ENCODE measurements at places on chromosomes 12 and 14.

DNA sequence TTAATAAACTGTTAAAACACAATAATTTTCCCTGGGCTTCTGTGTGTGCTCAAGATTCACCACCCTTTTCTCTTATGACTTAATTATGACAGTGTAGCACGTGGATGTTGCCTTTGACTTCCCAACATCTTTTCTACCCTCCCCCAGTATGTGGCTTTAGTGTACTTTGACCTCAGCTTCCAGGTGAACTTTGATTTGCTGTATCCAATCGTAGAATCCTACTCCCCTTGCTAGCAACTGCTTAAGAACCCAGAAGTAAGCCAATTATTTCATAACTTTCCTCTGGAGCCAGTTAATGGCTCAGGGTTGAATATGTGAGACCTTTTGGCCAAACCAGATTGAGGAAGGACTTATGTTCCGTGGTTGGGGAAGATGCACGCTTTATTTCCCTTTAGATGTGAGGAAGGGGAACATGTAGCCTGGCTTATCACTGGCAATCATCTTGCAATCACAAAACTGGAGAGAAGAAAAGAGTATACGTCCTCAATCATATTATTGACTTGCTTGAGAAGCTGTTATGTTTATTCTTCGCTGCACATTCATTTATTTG lies 259.6 kb upstream of the ATP2B1 start:
- no peak for DNase-seq

DNA sequence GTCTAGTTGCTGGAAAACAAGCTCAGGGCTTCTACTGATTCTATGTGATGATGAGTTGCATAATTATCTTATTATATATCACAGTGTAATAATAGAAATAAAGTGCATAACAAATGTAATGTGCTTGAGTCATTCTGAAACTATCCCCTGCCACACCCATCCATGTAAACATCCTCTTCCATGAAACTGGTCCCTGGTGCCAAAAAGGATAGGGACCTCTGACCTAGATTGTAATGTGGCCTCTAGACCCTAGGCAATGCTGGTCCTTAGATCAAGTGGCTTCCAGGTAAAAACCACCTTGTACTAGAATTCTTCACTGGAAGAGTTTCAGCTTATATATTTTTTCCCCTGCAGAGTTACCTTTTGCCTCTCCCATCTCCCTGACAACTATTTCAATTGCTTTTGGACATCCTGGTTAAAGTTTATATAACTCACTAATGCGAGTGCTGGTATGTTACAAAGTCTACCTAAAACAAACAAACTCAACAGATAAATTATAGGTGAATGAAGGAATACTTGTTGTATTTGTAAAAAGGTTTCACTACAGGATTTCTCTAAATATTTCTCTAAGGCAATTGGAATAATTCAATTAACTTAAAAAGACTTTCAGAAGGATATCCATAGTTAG lies 462.5 kb downstream of the NAV3 start:
- DNase-seq: no peak

DNA sequence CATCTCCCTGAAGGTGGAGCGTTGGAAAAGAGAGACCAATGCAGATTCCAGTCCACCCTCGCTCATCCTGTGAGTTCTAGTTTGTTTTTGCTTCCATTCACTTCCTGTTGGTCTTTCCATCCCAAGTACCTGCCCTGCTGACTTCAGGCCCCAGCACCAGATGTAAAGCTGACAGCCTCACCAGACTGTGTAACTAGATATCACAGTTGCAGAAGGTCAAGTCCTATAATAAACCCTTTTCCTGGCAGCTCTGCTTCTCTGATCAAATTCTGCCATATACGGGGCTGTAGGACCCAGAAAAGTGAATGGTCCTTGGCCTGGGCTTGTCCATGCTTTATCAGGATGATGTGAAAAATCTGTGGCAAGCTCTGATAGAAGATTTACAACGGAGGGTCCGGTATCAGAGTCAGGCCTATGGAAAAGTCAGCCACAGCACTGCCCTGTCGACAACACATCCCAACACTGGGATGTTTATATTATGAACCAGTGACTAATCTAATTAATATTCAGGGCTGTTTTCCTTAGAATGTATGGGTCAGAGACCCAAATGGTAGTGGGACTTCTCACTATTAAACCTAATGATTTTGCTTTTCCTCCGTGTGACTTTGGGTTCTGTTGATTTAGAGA lies 42.1 kb downstream of the CCDC175 start:
- no peak for DNase-seq

GRCh38 chr12:40015881-40016280 lies 90.0 kb downstream of the SLC2A13 start:
- DNase-seq: no peak

- no peak for DNase-seq
Measured at GRCh38 chr12:113241191-113242025, 20.1 kb downstream of the TPCN1 start.

- no peak for DNase-seq
Measured at GRCh38 chr12:71242511-71242910, 84.7 kb upstream of the TSPAN8 start.

DNA sequence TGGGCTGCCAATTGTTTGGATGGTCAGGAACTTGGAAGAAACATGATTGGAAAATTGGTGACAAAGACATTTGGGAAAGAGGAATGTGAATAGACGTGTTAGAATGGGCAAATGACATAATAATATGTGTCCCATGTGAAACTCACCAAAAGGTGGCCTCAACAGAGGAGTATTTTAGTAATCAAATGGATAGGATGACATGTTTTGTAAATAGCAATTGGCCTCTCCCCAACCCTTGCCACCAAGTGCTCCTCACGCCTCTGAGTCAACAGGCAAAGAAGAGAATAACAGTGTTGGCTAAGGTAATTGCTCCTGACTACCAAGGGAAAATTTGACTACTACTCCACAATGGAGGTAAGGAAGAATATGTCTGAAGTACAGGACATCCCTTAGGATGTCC lies 81.4 kb downstream of the ATXN7L3B start:
- DNase-seq: no peak

GRCh38 chr14:54039311-54039710 lies 82.7 kb upstream of the BMP4 start:
- no peak for DNase-seq

- DNase-seq: no peak
Measured at GRCh38 chr12:29610473-29611170, 113.1 kb upstream of the OVCH1 start.

- DNase-seq: no peak
Measured at GRCh38 chr14:91997492-91997891, 42.4 kb downstream of the TRIP11 start.

DNA sequence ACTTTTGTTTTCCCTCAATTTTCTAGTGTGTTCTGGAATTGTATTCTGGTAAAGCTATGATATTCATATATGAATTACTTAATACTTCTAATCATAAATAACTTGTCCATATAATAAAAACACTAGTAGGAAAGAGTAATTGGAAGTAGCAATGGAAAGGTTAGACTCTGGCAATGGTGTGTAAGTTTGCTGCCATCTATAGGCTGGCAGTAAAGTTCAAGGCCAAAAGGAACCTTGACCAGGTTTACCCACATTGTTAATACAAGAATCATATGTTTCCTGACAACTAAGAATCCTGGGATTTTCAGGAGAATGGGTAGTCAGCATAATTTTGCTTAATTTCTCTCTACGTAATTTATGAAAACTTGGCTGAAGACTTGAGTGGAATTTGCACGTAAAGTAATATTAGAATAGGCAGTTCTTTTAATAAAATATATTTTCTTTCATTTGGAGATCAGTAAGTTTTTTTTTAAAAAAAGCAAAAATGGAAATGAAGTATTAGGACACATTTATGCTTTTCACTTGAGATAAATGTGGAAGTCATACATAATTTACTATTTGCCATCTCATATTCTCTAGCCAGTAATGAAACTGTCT lies 926.7 kb downstream of the GALC start:
- no peak for DNase-seq

DNA sequence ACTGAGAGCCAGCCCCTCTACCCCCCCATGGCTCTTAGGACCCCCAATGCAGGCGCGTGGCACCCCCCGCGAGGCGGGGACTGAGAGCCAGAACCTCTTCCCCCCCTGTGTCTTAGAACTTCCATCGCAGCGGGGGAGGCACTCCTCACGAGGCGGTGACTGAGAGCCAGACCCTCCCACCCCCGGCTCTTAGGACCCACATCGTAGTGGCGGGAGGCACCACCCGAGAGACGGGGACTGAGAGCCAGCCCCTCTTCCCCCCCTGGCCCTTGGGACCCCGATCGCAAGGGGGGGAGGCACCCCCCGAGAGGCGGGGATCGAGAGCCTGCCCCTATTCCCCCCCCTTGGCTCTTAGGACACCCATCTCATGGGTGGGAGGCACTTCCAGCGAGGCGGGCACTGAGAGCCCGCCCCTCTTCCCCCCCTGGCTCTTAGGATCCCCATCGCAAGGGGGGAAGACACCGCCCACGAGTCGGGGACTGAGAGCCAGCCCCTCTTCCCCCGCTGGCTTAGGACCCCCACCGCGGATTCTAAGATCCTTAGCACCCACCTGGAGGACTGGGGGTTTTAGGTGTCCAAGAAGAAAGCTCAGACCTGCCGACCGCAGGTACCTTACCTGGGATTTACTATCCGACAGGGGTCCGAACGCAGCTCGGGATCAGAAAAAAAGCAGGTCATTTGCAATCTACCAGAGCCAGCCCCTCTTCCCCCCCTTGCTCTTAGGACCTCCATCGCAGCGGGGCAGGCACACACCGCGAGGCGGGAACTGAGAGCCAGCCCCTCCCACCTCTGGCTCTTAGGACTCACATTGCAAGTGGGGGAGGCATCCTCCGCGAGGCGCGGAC lies 44.9 kb downstream of the DDX11 start:
- peak; percentile 87 for DNase-seq

DNA sequence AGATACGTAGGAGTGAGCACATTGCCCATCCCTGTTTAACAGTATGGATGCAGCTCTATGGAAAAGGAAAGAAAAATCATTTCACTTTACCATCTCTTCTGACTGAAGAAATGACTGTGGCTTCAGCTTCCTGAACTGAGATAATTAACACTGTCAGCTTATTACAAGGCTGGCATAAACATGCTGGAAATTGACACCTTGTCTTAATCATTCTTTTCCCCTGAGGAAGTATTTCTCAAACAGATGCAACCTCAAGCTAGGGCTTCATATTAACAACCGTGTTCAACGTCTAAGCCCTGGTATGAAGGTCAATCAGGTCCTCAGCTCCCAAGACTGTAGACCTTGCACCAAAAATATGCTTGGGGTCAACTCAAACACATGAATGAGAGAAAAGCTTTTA lies 25.0 kb downstream of the RERG start:
- no peak for DNase-seq

DNA sequence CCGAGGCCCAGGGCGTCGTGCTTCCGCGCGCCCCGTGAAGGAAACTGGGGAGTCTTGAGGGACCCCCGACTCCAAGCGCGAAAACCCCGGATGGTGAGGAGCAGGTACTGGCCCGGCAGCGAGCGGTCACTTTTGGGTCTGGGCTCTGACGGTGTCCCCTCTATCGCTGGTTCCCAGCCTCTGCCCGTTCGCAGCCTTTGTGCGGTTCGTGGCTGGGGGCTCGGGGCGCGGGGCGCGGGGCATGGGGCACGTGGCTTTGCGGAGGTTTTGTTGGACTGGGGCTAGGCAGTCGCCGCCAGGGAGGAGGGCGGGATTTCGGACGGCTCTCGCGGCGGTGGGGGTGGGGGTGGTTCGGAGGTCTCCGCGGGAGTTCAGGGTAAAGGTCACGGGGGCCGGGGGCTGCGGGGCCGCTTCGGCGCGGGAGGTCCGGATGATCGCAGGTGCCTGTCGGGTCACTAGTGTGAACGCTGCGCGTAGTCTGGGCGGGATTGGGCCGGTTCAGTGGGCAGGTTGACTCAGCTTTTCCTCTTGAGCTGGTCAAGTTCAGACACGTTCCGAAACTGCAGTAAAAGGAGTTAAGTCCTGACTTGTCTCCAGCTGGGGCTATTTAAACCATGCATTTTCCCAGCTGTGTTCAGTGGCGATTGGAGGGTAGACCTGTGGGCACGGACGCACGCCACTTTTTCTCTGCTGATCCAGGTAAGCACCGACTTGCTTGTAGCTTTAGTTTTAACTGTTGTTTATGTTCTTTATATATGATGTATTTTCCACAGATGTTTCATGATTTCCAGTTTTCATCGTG lies 612 bp downstream of the MDM2 start:
- peak; percentile 93 for DNase-seq

GRCh38 chr12:89947437-89948270 lies 239.0 kb upstream of the ATP2B1 start:
- no peak for DNase-seq

- no peak for DNase-seq
Measured at GRCh38 chr12:53777936-53778644, 26.3 kb upstream of the CISTR start.

DNA sequence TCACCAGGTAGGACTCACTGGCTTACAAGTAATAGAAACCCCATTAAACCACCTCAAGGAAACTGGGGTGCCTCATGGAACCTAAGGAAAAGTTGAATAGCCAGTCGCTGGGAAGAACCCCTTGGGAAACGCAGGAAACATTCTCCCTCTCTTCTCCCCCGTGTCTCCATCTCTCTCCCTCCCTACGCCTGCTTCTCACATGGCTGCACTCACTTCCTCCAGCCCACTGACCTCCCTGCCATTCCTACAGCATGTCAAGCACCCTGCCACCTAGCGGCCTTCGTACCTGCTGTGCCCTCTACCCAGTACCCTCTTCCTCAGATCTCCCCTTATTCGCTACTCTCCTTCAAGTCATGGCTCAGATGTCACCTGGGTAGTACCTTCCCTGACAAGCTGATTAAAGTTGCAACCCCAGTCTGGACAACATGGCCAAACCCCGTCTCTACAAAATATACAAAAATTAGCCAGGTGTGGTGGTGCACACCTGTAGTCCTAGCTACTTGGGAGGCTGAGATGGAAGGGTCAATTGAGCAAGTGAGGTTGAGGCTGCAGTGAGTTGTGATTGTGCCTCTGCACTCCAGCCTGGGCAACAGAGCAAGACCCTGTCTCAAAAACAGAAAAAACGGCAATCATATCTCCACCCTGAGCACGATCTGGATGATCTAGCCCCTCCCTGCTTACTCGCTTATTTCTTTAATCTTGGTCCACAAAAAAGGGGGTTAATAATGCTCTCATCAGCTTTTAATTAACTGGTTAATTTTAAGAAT lies 6.4 kb upstream of the DTX1 start:
- peak; percentile 81 for DNase-seq

DNA sequence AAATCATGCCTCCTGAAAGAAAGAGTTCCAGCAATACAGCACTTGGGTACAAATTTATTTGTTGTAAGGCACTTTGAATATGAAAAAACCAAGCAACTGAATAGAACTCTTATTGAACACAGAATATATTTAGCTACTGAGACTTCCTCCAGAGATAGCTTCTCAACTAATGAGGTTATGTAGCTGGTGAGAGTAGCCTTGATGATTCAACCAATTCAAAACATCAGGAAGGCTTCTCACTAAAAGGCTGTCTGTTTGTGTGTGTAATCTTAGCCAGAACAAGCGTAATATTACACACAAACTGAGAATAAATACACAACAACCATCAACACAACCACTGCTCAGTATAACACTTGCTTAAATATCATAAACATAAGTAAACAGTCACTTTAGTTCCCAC lies 20.4 kb downstream of the EIF2B2 start:
- DNase-seq: no peak
